ENCODE measurements at places on chromosomes 3 and 15. TPM values are rescaled to one million over a fixed set of nuclear protein-coding genes. Genes with fewer than 3 reads are reported as not detected.

DNA sequence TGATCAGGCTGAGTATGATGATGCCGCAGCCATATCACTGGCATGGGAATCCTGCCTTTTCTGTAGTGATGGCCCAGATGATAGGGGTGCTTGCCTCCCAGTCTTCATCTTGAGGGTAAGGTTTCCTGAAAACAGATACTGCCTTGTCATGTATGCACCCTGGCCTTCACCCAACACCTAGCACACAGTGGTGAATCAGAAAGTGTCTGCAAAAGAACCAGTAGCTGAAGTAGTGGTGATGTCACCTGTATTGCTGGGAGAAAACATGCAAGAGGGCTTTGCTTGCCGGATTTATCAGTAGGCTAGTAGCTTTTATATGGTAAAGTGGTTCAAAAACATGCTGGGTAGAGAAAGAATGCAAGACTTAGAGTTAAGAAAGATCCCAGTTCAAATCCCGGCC, 419.8 kb upstream of the WNT5A start:
- H3K4me1 ChIP-seq = no peaks in the 10 kb centered on the region
- H3K36me3 ChIP-seq = no peaks in the 10 kb centered on the region
- H3K27me3 ChIP-seq = no peaks in the 10 kb centered on the region
- H3K27ac ChIP-seq = no peak overlapping the region
- H3K4me3 ChIP-seq = no peak overlapping the region

PPP1R14D gene
- not detected for total RNA-seq

COL7A1 gene
- 33.6 TPM for total RNA-seq

GRCh38 chr3:126087552-126088175, 3.7 kb upstream of the SLC41A3 start:
- no peak for DNase-seq
- H3K36me3 ChIP-seq = no peaks in the 10 kb centered on the region
- no peak overlapping the region for H3K27ac ChIP-seq
- 0 out of 2 replicates have a peak, but pooled peaks cover 3% of the 10 kb centered on the region for H3K4me1 ChIP-seq
- H3K27me3 ChIP-seq = no peaks in the 10 kb centered on the region
- H3K4me3 ChIP-seq = no peak overlapping the region

- no peaks in the 10 kb centered on the region for H3K36me3 ChIP-seq
- H3K4me1 ChIP-seq = no peaks in the 10 kb centered on the region
- no peak overlapping the region for H3K27ac ChIP-seq
Measured at GRCh38 chr3:25009665-25010064, 418.4 kb upstream of the RARB start.

GOLGA8K gene
- not detected for total RNA-seq

DNA sequence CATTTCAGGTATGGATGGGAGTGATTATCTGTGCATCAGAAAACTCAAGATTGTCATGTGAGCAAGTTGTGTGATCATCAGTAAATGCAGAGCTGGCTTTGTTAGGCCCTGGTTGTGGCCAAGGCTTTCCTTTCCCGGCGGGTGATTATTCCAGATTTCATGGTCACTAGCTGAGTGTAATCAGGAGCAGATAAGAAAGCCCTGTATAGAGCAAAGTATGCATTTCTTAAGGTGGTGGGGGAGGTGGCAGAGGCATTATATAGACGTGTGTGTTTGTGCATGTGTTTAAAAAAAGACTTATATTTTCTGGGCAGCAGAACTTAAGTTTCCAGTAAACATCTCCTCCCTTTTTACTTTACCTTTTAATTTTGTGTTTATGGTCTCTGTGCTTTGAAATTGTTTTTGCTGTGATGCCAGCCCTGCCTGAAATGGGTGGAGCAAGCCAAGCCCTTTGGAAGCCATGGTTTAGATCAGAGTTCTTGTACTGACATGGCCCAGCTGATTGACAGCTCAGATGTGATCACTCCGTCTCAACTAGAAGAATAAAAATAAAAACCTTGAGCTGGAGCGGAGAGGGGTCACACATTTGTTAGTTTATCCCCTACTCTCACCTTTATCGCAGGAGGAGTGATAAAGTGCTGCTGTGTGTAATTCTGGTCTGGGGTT, 22.2 kb downstream of the SMAD3 start:
- H3K36me3 ChIP-seq = no peaks in the 10 kb centered on the region
- DNase-seq = no peak
- H3K4me1 ChIP-seq = peaks cover 69% of the 10 kb centered on the region
- no peak overlapping the region for H3K4me3 ChIP-seq
- H3K27ac ChIP-seq = no peak overlapping the region

GABRB3 gene
- not detected for total RNA-seq

DNA sequence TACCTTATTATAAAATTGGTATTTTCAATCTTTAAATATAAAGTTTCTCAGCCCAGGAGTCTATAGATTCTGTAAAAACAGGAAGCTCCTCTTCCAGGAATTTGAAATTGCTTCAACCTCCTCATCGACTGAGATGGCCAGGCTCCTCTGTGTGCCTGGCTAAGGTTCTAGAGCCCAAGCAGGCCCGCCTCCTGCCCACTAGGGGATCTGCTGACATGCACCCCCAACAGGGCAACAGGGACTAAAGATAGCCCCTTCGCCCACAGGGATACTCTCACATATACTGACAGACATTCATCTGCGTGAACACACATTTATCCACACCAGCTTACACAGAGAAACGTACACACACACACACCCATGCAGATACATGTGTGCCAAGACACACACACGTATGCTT, 183.1 kb upstream of the TLE3 start:
- no peak for DNase-seq
- peaks cover 14% of the 10 kb centered on the region for H3K4me1 ChIP-seq

Data from GM23248 (cell line).